ENCODE measurements at places on chromosomes 6 and 20.

DNA sequence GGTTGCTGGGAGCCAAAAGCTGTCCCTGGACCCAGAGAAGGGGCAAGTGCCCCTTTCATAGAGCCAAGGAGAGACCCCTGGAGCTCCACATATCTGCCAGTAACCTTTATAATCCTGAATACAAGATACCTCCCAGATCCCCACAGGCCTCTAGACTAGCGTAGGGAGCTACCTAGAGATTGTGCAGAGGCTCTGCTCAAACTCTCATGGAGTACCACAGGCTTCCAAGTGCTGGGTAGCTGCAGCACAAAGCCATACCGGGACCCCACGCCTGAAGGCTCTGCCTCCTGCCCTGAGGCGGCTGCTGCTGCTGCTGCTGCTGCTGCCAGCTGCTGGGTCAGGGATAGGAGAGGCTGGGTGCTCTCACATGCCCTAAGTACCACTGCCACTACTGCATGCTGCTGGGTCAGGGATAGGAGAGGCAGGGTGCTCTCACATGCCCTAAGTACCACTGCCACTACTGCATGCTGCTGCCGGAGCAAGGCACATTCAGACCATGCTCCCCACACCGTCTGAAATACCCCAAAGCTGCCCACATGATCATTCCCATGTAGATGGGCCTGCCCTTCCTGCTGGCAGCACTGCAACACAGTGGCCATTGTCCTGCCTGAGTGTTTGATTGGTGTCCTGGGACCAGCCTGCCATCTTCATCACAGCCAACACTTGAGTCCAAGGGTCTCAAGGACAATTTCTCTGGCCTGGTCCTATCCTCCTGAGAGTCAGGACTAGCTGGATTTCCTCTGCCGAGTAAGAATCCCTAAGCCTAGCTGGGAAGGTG, 1434.3 kb upstream of the ADGRB3 start:
- DNase-seq, result no peak

- no peak for DNase-seq
These were observed 93.5 kb downstream of the RPS12 start for GRCh38 chr6:132907914-132908313.

DNA sequence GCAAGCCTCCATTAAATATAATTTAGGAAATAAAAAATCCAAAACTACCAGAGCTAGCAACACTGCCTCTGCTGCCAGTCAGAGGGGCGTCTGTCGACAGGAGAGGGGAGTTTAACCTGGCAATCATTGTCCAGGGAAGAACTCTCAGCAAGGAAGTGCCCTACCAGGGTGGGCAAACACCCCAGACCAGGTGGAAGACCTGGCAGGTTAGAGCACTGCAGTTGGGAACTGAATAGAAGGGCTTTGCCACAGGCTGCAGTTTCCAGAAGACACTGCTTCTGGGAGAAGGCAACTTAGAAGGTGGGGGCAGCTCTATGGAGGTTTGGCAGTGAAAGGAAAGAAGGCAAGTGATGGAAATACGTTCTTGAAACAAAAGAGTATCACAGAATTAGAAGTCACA, 11.5 kb downstream of the NAPB start:
- no peak for DNase-seq

DNA sequence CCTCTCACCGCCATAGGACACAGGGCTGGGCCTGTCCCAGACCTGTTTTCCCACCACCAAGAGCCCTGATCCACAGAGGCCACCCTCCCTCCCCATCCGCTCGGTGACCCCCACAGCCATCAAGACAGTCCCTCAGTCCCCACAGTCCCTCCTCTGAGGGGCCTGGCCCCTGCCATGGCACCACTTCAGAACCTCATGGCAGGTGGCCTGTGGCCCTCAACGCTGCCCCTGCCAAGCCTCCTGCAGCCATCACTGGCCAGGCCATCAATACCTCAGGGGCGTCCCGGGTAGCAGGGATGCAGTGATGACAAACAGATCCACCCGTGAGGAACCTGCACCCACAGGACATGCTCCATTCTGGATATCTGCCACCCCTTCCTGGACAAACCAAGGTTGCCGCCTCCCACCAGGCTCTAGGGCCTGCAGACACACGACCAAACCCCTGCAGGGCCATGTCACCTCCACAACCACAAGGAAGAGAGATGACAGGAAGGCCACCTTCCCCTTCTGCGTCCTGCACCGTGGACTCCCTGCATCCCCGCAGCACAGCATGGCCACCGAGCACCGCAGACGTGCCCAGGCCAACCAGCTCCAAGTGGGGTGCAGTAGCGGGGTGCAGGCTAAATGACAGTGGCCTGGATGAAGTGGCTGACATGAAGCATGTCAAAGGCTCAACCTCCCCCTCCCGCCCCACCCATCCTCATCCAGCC, 14.0 kb downstream of the TAF4 start:
- DNase-seq, result no peak

GRCh38 chr6:152244998-152245630, 392.0 kb downstream of the SYNE1 start:
- DNase-seq, result no peak

All from activated CD4-positive, CD25-positive, alpha-beta regulatory T cell treated with anti-CD3 and anti-CD28 coated beads, Interleukin-2, amount 50 U/mL, for 16 hours (primary cell).